ENCODE measurements at places on chromosomes 12 and 14. TPM values are rescaled to one million over a fixed set of nuclear protein-coding genes. Genes with fewer than 3 reads are reported as not detected.

The VRTN gene
- not detected for total RNA-seq

The TEX52 gene
- total RNA-seq = 0.34 TPM

DNA sequence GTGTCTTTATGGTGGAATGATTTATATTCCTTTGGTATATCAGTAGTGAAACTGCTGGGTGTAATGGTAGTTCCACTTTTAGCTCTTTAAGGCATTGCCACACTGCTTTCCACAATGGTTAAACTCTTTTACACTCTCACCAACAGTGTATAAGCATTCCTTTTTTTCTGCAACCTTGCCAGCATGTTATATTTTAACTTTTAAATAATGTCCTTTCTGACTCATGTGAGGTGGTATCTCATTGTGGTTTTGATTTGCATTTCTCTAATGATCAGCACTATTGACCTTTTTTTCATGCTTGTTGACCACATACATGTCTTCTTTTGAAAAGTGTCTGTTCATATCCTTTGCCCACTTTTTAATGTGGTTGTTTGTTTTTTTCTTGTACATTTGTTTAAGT, 142.5 kb downstream of the MSRB3 start:
- DNase-seq = no peak
- H3K27ac ChIP-seq = no peak overlapping the region
- H3K27me3 ChIP-seq = no peaks in the 10 kb centered on the region
- H3K4me3 ChIP-seq = no peak overlapping the region

- H3K27ac ChIP-seq = no peak overlapping the region
- no peak overlapping the region for H3K4me3 ChIP-seq
- no peaks in the 10 kb centered on the region for H3K36me3 ChIP-seq
- DNase-seq = no peak
- peaks cover 15% of the 10 kb centered on the region for H3K4me1 ChIP-seq
Observed at GRCh38 chr12:4855121-4855924, 54.4 kb upstream of the KCNA1 start.

DNA sequence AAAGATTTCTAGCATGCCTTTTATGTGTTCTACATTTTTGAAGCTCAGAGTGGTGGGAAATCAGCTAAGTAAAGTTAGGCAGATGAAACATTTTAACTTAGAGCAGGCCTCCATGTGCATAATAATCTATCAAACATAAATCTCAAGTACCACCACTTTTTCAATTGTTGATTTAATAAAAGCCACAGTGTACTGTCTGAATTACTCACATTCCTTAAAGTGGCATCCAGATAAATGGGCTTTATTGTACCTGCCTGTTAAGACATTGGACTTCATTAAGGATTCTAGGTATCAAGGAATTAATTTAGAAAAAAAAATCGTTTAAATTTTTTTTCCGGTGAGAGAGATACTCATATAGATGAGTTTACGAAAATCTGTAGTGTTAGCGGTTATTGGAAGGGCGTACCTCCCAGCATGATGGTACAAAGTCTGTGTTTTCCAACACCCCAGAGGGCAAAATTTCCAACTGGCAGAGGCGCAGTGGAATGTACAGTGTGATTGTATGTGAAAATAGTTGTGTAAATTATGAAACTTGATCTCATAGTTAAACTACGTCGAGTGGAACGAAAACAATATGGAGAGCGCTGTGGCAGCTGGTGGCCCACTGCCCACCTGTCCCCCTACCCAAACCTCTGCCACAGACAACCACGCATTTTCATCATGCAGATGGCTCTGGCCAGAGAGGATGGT, 25.0 kb downstream of the ELK3 start:
- peaks cover 16% of the 10 kb centered on the region for H3K36me3 ChIP-seq
- H3K27ac ChIP-seq = no peak overlapping the region
- DNase-seq = no peak
- peaks cover 10% of the 10 kb centered on the region for H3K4me1 ChIP-seq

- no peaks in the 10 kb centered on the region for H3K4me1 ChIP-seq
- no peak for DNase-seq
- no peaks in the 10 kb centered on the region for H3K27me3 ChIP-seq
- H3K4me3 ChIP-seq = no peak overlapping the region
- no peak overlapping the region for H3K27ac ChIP-seq
Observed at GRCh38 chr12:115737895-115738294, 539.6 kb downstream of the MED13L start.

Data from activated naive CD8-positive, alpha-beta T cell treated with anti-CD3 and anti-CD28 coated beads, Interleukin-2, amount 10 ng/mL, durations not matched to agents 7 days and 5 days (primary cell).